ENCODE measurements at places on chromosomes 1 and 21.

DNA sequence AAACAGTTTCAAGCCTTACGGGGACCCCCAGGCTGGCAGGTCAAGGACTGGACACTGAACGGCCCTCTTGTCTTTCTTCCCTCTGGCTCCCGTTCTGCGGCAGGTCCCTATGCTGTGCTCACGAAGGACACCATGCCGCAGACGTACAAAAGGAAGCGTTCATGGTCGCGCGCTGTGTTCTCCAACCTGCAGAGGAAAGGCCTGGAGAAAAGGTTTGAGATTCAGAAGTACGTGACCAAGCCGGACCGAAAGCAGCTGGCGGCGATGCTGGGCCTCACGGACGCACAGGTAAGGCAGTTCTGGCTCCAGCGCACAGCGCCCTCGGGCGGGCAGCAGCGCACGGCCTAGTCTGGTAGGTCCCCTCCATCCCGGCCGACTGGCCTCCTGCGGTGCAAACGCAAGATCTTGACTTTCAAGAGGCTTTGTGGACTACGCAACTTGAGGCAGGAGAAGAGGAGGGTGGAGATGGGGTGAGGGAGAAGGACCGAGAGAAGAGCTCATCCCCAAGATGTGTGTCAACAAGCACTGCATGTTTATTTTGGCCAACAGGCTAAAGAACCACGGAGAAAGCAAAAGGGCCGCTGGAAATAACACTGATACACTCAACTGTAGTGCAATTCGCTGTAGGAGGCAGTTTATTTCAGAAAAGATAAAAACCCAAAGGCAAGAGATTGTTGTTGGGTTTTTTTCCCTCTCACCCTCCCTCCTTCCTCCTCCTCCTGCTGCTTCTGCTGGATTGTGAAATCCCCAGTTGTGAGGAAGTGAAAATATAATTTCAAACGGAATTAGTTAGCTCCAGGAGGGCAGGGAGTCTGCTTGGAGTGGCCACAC is 3.0 kb downstream of the HLX start:
- DNase-seq: no peak

GRCh38 chr1:167669209-167670124 is 39.4 kb downstream of the RCSD1 start:
- no peak for DNase-seq

- no peak for DNase-seq
Measured at GRCh38 chr1:226606311-226607267, 58.0 kb downstream of the STUM start.

DNA sequence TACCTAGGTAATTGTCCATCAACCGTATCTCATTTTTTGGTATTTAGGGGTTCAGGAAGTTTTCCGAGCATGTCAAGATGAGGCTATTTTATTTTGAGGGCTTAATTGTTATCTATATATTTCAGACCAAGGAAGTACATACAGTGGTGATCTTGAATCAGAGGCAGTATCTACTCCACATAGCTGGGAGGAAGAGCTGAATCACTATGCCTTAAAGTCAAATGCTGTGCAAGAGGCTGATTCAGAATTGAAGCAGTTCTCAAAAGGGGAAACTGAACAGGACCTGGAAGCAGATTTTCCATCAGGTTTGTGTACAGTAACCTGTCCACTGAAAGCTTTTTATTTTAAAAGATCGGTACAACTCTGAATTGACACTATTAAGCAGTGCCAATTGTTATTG is 130.2 kb downstream of the ZMYM4 start:
- DNase-seq: no peak
